ENCODE measurements at places on chromosomes 2 and 18. TPM values are rescaled to one million over a fixed set of nuclear protein-coding genes. Genes with fewer than 3 reads are reported as not detected.

GRCh38 chr2:70723286-70723885, 44.6 kb downstream of the ADD2 start:
- no peak for DNase-seq

DNA sequence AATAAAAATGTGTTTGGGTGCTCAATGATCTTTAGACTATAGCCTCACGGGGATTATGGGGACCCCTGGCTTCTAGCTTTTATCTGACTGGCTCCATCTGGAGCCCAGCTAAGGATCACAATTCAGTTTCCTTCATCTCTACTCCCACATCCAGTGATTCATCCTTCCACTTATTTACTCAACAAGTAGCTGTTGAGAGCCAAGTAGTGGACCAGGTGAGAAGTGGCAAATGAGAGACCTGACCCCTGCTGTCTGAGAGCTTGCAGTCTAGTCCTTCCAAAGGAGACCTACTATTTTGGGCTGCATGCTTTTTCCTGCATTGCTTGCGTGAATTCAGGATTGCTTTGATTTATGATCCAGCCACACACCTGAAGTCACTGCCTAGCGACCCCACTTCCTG, 10.7 kb upstream of the DSG3 start:
- no peak for DNase-seq

DNA sequence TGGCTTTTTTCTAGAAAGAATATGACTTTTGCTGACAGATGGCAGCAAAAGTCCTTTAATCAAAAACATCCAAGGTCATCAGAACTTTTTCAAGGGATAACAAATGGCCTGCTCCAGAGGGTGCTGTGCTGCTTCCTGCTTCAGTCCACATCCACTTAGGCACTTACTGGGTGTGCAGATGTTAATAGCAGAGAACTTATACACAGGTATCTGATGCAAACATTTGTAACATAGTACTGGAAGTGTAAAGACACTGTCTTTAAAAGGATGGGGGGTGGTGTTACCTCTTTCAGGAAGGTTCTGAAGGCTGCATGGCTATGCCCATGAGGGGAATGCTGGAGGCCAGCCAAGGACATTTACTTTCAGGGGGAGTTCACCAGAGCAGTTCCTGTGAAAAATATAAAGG, 5.5 kb downstream of the HOXD8 start:
- no peak for DNase-seq

MORN2 gene
- 15.5 TPM for total RNA-seq

GNAL gene
- 33.0 TPM for total RNA-seq

- DNase-seq, result no peak
These were observed 24.7 kb upstream of the SP3 start for GRCh38 chr2:173989884-173990215.

SPP2 gene
- total RNA-seq, result not detected

DNA sequence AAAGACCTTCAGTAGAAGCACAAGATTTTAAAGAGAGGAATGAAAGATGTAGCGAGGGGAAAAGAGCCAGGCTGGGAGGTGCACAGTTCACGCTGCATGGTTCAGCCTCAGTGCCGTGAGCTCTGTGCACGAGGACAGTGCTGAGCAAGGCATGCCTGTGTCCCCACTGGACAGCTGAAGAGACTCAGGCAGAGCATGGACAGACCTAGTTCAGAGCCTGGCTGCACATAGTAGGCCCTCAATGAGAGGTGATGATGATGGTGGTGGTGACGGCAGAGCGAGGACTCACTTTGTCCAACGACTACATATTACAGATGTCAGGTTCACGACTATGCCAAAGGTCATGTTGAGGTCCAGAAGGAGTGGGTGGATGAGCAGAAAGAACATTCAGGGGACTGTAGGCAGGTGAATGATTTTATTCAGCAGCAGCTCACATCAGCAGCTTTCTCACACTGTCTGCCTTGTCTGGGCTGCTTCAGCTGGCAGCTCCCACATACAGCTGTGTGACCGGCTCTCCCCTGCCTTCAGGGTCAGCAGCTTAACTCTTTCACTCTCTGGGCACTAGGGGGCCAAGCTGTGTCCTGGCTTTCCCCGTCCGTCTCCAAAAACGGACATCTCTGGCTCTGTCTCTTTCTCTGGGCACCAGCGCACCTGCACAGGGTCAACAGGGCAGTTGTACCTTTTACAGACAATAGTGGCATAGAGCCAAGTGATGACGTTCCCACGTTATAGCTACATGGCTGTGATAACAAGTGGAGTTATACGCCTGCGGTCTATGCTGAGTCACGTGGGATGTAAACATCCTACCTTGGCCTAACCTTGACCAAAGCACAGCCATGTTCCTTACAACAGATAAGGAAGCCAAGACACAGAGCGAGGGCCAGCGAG, 128.8 kb upstream of the MSH6 start:
- DNase-seq, result peak; percentile 61

DNA sequence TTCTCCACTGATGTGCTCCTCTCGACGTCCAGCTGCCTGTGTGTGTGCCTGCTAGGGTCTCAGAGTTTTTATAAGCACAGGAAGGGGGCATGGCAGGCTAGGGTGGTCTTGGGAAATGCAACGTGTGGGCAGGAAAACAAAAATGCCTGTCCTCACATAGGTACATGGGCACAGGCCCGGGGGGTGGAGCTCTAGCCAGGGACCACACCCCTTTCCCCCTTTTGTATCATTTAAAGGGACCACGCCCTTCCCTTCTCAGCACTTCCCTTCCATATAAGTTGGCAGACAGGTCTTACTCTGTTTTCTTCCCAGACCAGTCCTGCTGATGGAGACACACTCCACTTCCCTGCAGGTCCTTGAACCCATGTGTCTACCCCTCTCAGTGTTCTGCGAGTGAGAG, 645.0 kb downstream of the CBLN2 start:
- DNase-seq, result no peak

DNA sequence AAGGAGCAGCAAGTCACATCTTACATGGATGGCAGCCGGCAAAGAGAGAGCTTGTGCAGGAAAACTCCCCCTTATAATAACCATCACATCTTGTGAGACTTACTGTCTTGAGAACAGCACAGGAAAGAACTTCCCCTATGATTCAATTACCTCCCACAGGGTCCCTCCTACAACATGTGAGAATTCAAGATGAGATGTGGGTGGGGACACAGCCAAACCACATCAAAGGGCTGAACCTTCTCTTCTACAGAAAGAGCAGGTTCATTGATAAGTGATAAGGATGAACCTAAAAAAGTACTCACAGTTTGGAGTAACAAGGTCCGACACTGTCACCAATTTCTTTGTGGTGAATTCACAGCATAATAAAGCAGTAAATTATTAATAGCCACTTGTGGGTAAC, 422.2 kb upstream of the FSIP2 start:
- no peak for DNase-seq

TSN gene
- 18.2 TPM for total RNA-seq

- no peak for DNase-seq
These were observed 101.3 kb upstream of the BCL2L11 start for GRCh38 chr2:111019381-111019780.

SCG2 gene
- 13.0 TPM for total RNA-seq

FBLN7 gene
- 1.3 TPM for total RNA-seq

MRPS9 gene
- 13.2 TPM for total RNA-seq

- DNase-seq, result no peak
These were observed 371.9 kb downstream of the RAD51AP2 start for GRCh38 chr2:17146358-17146757.

All from body of pancreas (tissue), 4 donors.